ENCODE measurements at places on chromosomes 1 and 21.

GRCh38 chr21:35252831-35253230 is 203.7 kb upstream of the RUNX1 start:
- DNase-seq: no peak

DNA sequence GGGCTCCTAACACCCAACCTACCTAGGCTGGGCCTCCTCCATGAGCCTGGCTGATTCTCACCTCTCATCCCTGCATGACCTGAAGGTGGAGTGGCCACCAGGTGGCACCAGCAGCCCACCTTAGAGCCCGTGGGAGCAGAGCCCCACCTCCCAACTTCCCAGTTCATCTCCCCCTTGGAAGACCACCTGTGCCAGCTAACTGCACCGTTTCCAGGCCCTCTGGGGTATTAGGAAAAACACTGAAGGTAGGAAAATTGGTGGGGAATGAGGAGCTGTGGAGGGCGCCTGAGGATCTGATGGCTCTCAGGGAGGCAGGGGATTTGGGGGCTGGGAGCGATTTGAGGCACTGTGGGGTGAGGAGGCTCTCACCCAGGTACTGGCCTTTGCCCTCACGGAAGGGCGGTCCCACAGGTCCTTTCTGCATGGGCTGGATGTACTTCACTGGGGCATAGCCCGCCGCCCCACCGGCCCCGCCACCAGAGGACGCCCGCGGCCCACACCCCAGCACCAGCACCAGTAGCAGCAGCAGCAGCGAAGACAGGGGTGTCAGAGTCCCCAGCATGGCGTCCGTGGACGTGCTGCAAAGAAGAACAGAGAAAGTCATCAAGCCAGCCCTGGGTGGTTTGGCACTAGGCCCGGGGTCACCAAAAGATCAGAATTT is 11.1 kb downstream of the ADPRS start:
- peak; percentile 72 for DNase-seq

DNA sequence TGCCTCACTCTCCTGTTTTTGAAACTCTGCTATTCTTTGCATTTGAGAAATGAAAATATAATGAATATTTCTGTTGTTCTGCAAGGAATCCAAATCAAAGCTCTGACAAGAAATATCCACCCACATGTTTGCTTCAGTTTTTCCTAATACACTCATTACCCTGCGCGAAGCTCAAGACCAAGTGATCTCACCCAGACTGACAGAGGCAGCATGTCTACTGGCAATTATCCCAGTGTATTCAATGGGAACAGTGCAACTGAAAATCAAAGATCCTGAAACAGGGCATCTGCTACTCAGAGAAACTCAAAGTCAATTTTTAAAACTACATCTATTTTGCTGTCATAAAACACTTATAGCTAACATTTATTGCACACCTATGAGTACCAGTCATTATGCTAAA is 321.0 kb upstream of the LRRC7 start:
- DNase-seq: no peak

- DNase-seq: no peak
Observed at GRCh38 chr1:226960944-226961765, 21.1 kb downstream of the COQ8A start.

GRCh38 chr1:6587261-6588005 is 7.6 kb downstream of the ZBTB48 start:
- DNase-seq: no peak

DNA sequence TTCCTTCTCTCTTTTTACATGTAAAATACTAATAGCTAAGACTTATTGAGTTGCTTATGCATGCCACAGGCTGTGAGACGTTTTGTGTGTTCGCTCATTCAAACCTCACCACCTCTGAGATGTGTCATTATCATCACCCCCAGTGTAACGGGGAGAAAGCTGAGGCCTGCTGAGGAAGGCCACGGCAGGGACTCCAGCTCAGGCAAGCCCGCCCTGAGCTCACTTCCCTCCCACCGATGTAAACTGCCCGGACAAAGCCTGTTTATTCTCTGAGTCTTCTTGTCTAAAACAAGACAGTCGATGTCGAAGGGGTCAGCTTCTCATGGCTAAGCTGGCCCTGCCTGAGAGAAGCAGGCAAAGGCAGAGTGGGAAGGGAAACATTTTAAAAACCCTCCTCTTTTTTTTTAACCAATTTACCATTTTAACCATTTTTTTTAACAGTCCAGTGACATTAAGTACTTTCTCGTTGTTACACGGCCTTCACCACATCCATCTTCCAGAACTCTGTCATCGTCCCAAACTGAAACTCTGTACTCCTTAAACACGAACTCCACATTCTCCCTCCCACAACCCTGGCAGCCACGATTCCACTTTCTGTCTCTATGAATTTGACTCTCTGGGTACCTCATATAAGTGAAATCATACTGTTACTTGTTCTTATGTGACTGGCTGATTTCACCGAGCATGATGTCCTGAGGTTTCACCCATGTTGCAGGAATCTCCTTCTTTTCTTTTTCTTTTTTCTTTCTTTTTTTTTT is 204.8 kb upstream of the GALNT2 start:
- DNase-seq: no peak

GRCh38 chr1:55654750-55655149 is 439.6 kb upstream of the USP24 start:
- DNase-seq: no peak

DNA sequence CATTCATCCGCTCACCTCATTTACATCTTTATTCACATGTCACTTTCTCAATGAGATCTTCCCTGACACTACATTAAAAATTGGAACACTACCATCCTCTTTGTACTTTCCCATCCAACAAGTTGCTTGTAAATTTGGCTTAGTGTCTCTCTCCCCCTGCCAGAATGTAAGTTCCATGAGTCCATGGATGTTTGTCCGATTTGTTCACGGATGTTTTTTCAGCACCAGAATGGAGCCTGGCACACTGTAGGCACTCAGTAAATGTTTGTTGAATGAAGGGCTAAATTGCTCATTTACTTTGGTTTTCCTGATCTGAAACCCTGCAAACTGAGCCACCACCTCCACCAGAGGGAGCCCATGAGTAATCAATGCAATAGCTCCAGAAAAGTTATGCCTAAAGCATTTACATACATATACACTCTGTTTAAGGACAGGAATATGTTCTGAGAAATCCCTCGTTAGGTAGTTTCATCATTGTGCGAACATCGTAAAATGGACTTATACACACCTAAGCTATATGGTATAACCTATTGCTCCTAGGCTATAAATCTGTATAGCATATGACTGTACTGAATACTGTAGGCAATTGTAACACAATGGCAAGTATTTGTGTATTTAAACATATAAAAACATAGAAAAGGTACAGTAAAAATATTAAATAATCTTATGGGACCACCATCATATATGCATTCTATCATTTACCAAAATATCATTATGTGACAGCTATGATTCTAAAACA is 2.8 kb upstream of the EYA3 start:
- peak; percentile 84 for DNase-seq

- DNase-seq: no peak
Observed at GRCh38 chr1:109764561-109765482, 1.1 kb upstream of the EPS8L3 start.

- peak; percentile 83 for DNase-seq
Observed at GRCh38 chr1:209767706-209768105, 11.9 kb downstream of the TRAF3IP3 start.

GRCh38 chr1:28516518-28516956 is 10.7 kb downstream of the RCC1 start:
- DNase-seq: peak; percentile 33

GRCh38 chr1:112708002-112708448 is 1.1 kb upstream of the RHOC start:
- DNase-seq: no peak

GRCh38 chr1:116808848-116809508 is 54.7 kb downstream of the CD2 start:
- no peak for DNase-seq
